Activated T-cell treated with anti-CD3 and anti-CD28 coated beads, Interleukin-2, amount 50 U/mL, for 4 hours (primary cell): ENCODE measurements at places on chromosomes 13 and 19. TPM values are rescaled to one million over a fixed set of nuclear protein-coding genes. Genes with fewer than 3 reads are reported as not detected.

The METTL21C gene
- not detected for total RNA-seq

The GRIK5 gene
- total RNA-seq = 1.1 TPM

The LRRC63 gene
- total RNA-seq = not detected

The OR7C1 gene
- not detected for total RNA-seq

The BRME1 gene
- total RNA-seq = 7.3 TPM

The URAD gene
- not detected for total RNA-seq

The ANGPTL4 gene
- total RNA-seq = not detected
